Stimulated activated CD8-positive, alpha-beta memory T cell treated with anti-CD3 and anti-CD28 coated beads, Interleukin-7, amount 100 ng/mL, for 1 hour (primary cell): ENCODE measurements at places on chromosomes 7 and 10.

- DNase-seq, result no peak
These were observed 49.0 kb downstream of the WAC start for GRCh38 chr10:28581916-28582315.

DNA sequence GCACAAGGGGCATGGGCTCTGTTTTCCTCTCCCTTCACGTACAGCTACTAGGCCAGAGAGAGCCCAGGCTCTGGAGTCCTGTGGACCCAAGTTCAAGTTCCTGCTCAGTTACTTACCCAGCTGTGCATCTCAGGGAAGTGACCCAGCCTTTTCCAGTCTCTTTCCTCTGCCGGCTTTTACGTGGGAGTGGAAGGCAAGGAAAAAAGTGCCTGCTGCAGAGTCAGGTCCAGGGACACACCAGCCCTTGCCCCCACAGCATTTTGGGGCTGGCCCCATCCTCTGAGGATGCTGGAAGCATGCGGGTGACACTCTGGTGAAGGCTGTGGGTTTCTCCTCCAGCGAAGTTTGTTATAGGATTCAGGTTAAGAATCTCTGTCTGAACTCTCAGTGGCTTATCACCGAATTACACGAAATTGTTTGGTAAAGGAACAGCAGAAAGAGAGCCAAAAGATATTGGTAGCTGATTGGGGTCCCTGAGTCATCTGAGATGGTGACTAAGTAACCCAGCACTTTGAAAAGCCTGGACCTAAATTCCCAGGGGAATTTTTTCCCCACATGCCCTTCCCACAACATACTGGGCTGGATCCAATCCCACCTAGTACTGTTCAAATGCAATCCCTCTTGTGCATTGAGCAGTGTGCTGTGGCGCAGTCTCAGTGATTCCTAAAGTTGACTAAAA lies 424.3 kb downstream of the RPS24 start:
- DNase-seq, result no peak

- no peak for DNase-seq
These were observed 1189.2 kb downstream of the CNTNAP2 start for GRCh38 chr7:147305827-147306226.

GRCh38 chr10:29668628-29669027 lies 33.9 kb upstream of the SVIL start:
- DNase-seq, result no peak

GRCh38 chr7:36865019-36865418 lies 140.7 kb upstream of the AOAH start:
- DNase-seq, result no peak

DNA sequence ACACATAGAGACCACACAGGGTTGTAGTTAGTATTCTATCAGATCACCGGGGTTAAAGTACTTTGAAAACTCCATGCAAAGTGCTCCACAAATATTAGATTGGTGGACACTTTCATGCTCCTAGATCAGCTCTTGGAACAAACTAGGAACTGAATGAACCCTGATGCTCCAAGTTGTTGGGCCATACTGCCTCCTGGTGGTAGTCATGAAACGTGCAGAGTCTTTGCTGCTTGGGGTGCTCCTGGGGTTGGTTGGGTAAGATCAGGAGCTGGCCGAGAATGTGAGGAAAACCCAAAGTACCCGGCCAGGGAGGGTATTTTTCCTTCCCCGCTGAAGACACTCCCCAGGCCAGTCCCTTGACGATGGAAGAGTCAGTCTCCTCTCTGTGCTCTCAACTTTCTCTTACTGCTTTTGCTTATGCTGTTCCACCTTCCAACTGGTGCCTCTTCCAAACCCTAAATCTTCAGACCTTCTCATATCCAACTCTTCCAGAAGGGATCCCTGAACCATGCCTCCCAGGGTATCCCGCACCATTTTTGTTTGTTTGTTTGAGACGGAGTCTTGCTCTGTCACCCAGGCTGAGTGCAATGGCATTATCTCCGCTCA lies 918 bp upstream of the RPEL1 start:
- peak; percentile 25 for DNase-seq

DNA sequence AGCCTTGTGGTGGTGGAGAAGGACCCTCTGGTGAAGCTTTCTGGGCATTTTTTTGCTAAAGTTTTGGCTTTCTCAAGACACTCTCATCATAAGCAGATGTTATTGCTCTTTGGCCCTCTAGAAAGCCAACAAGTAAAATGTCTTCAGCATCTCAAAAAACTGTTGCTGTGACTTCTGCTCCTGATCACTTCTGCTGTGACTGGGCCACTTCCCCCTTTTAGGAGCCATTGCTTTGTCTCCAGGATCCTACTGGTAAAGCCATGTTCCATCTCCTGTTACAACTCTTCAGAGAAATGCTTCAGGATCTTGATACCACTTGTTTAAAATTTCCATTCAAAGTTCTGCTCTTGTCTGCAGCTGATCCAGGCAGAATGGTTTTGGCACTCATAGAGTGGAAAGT lies 10.9 kb downstream of the PARP12 start:
- DNase-seq, result no peak

- DNase-seq, result no peak
These were observed 71.3 kb upstream of the TES start for GRCh38 chr7:116139007-116139406.
